ENCODE measurements at places on chromosomes 5 and 9.

DNA sequence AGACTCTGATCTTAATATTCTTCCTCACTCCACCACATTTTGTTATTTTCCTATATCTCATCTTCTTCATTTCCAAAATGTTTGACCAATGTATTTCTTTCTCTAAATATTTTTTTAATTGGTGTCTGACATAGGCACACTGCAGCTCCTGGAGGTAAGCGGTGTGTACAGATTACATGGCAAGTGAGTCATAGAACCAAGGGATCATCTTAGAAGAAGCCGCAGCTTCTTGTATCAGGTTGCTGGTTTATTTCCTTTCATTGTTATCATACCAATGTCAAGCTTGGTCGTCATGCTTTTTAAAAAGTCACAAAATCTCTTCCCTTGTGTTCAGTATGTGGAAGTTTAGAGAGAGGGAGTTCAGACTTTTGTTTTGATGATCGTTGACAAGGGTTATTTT lies 526.1 kb upstream of the CDH18 start:
- no peak for DNase-seq

DNA sequence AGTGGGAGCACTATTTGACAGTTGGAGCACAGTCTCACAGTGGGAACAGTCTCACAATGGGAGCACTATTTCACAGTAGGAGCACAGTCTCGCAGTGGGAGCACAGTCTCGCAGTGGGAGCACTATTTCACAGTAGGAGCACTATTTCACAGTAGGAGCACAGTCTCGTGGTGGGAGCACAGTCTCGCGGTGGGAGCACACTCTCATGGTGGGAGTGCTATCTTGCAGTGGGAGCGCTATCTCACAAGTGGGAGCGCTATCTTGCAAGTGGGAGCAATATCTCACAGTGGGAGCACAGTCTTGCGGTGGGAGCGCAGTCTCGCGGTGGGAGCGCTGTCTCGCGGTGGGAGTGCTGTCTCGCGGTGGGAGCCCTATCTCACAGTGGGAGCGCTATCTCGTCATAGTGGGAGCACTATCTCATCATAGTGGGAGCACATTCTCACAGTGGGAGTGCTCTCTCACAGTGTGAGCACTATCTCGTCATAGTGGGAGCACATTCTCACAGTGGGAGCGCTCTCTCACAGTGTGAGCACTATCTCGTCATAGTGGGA lies 56.1 kb downstream of the MED10 start:
- no peak for DNase-seq

GRCh38 chr9:126475933-126476555 lies 137.7 kb upstream of the LMX1B start:
- no peak for DNase-seq

- DNase-seq = no peak
These were observed 61.3 kb upstream of the IQGAP2 start for GRCh38 chr5:76341651-76342334.
